ENCODE measurements at places on chromosomes 5 and 9. TPM values are rescaled to one million over a fixed set of nuclear protein-coding genes. Genes with fewer than 3 reads are reported as not detected.

SUSD1 gene
- 17.0 TPM for total RNA-seq

SLC1A3 gene
- total RNA-seq = 136 TPM

PAPPA gene
- 165 TPM for total RNA-seq

FIBCD1 gene
- total RNA-seq = 5.6 TPM

EDIL3 gene
- 120 TPM for total RNA-seq

Data from hair follicle dermal papilla cell (primary cell).